ENCODE measurements at places on chromosomes 2 and 18. TPM values are rescaled to one million over a fixed set of nuclear protein-coding genes. Genes with fewer than 3 reads are reported as not detected.
A peak's percentile ranks its signal among the peaks of the same experiment; 100 is the strongest.

The SH3RF3 gene
- 3.0 TPM for total RNA-seq

DNA sequence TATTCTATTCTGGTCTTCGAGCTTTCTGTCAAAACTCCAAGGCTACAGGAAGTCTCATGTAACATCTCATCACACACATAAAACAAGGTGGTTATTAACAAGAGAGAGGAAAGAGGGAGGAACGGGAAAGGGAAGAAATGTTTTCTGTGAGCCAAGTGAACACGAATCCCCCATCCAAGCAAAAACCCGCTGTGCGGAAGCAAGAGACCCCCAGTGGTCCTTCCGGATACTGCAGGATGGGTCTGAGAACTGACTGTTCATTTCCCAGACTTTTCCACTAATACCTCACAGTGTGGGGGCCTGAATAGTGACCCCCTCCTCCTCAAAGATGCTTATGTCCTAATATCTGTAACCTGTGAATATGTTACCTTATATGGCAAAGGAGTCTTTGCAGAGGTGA, 19.0 kb upstream of the DIPK1C start:
- peak; percentile 19 for DNase-seq

GRCh38 chr2:204282525-204282924, 262.8 kb upstream of the PARD3B start:
- peak; percentile 27 for DNase-seq

The CCL20 gene
- 3.8 TPM for total RNA-seq

DNA sequence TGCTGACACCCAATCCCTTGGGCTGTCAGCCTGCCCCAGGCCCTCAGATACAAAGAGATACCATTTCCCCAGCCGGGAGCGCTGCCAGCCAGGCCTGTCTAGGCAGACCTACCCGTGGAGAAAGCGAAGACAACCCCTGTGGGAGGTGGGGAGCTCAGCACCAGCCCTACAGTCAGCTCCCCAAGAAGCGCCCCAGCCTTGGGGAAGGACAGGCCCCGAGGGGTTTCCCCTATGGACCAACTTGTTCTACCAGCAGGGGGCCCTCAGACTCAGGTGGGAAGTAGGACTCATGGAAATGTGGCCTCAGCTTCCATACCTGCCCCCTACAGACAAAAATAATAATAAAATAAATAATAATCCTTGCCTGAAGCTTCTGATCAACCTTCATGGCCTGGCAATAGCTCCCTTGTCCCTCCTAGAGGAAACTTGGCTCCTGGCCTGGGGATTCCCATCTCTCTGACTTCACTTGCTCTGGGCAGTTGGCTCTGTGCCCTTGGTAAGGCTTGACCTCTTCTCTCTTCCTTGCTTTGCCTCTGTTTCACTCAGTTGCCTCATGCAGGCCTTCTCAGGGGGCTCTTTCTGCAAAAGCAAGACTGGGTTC, 7.0 kb downstream of the SLC35F6 start:
- DNase-seq: peak; percentile 59

DNA sequence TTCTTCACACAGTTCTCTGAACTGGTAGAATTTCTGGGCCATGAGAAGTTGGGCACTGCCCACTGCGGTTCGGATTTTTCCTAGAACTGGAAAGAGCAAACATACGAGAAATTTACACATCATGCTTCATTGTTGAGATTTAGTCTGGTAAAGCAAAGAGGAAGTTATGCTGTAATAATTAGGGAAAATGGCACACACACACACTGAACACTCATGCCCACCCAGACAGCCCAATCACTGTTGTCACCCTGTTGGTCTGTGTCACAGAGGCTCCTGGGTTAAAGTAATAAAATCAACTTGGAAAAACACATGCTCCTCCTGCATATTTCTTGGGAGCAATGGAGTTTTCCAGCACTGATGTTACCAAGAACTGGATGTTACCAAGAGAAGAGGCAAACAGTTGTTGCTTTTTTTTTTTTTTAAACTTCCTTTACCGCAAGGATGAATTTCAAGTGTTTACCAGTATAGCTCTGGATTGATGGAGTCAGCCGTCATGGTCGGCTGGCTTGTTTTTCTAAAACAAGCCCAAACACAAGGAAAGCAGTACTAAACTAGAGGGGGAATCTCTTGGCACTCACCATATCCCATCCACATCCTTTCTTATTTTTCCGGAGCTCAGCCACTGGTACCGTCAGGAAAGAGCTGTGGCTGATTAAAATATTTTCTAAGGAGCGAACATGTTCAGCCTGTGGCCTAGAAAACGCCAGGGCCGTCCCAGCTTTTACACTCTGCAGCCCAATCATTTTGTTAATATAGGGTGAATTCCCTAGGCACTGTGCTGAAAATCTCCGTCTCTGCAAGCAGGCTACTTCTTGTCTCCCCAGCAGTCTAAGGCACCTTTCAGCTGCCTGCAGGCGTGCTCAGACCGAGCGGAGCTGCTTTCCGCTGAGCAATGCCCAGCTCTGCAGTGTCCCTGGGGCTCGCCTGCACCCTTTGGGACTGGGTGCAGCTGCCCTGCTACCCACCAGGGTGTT, 58.9 kb downstream of the TGIF1 start:
- no peak for DNase-seq

DNA sequence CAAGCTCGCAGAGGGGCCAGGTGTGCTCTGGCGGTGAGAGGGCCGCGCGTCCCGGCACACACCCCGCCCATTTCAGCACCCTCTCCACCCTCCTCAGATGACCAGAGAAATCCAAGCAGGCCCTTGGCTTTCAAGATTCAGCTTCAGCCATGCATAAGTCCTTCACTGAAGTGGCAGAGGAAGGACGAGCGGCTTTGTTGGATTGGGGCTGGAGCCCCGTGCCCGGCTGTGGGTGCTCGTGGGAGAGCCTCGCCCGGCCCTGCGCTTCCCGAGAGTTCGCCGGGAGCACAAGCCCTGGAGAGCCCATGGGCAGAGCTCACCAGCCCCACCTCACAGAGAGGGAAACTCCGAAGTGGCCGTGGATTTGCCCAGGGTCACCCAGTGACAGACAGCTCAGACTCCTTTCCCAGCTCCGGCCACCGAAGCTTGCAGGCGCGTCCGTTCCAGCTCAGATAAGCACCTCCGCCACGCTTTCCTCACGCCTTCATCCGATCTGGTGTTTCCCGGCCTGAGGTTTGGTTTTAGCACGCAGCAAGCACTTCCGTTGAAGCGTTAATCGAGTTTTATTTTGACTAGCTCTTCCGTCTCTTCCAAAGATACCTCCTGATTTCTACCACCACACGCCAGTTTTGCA, 45.6 kb upstream of the MTCL1 start:
- DNase-seq: no peak

The BMP10 gene
- total RNA-seq: not detected

GRCh38 chr2:225464346-225465025, 65.0 kb downstream of the NYAP2 start:
- peak; percentile 3 for DNase-seq

GRCh38 chr2:27212626-27213471, 781 bp upstream of the SLC5A6 start:
- DNase-seq: no peak

The ACYP2 gene
- 12.0 TPM for total RNA-seq

- no peak for DNase-seq
Observed at GRCh38 chr2:135271006-135271405, 218.9 kb downstream of the RAB3GAP1 start.

GRCh38 chr2:9666306-9666705, 35.5 kb upstream of the YWHAQ start:
- DNase-seq: peak; percentile 81

The LIPG gene
- 32.6 TPM for total RNA-seq

The MRPL19 gene
- 88.3 TPM for total RNA-seq

All from Daoy (cell line).